ENCODE measurements at places on chromosomes 16 and 17.
A peak's percentile ranks its signal among the peaks of the same experiment; 100 is the strongest.

- no peak for DNase-seq
Observed at GRCh38 chr17:57557834-57558681, 187.0 kb downstream of the CCDC182 start.

DNA sequence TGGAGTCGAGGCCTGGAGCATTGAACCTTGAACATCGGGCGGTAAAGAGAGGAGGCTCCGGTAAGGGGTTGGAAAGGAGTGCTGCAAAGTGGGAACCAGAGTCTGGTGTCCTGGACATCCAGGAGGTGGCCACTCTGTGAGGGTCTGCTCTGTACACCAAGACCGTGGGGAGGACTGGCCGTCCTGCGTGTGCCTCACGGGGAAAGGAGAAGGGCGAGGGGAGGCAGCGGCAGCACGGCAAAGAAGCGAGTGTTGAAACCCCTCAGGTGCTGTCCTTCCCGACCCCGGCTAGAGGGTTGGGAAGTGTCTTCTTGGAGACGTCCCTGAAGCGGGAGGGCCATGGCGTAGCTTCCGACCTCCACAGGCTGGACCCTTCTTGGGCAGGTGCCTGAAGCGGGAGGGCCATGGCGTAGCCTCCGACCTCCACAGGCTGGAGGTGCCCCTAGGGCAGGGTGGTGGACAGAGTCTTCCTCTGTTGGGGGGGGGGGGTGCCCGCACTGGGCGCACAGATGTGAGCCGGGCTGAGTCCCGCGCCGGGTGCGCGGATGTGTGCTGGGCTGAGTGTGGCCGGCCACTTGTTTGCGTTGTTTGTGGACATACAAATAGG, 42.0 kb downstream of the FOXK2 start:
- DNase-seq: no peak

GRCh38 chr17:49842846-49843245, 5.0 kb downstream of the TAC4 start:
- DNase-seq: no peak

GRCh38 chr17:31328160-31328535, 6.7 kb upstream of the EVI2A start:
- no peak for DNase-seq

GRCh38 chr16:61366006-61366405, 670.2 kb downstream of the CDH8 start:
- no peak for DNase-seq

DNA sequence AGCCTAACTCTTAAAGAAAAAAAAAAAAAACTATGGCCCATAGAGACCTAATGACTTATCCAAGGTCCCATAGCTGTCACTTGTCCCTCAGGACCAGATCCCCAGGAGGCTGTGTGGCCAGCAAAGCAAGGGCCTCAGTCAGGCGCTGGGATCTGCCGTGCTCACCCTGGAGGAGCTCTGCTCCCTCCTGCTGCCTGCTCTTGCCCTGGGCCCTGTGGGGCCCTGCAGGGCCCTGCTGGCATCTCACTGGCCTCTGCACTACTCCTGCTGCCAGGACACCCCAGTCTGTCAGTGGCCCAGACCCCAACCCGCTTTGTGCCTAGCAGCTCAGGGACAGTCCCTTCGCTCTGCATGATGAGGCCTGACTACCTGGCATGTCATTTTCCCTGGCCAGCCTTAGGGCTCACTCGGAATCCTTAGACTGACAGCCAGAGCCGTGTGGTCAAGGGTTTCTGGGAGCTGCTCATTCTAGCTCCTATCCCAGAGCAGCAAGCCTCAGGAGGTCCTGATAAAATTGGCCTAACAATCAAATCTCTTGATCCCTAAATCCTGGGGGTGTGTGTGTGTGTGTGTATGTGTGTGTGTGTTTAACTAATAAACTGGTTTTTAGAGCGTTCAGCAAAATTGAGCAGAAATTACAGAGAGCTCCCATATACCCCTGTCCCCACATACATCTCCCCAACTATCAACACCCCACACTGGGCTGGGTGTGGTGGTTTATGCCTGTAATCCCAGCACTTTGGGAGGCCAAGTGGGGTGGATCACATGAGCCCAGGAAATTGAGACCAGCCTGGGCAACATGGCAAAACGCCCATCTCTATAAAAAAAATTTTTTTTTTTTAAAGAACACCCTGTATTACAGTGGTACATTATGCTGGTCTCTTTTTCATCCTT, 21.7 kb downstream of the KATNIP start:
- no peak for DNase-seq

DNA sequence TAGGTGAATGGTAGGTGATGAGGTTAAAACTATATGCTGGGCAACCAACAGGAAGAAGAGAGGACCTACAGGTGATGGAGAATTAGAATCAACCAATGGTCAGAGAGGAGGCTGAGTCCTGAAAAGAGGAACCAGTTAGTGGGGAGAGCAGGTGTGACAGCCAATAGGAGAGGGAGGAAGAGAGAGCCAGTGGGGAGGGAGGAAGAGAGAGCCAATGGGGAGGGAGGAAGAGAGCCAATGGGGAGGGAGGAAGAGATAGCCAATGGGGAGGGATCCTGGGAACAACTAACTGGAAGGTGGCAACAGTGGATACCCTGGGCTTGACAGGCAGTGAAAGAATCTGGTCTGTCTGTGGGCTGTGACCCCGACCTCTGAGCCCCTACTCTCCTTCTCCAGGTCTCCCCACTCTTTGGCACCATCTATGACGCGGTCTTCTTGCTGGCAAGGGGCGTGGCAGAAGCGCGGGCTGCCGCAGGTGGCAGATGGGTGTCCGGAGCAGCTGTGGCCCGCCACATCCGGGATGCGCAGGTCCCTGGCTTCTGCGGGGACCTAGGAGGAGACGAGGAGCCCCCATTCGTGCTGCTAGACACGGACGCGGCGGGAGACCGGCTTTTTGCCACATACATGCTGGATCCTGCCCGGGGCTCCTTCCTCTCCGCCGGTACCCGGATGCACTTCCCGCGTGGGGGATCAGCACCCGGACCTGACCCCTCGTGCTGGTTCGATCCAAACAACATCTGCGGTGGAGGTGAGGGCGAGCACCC, 3.7 kb downstream of the GUCY2D start:
- DNase-seq: no peak

DNA sequence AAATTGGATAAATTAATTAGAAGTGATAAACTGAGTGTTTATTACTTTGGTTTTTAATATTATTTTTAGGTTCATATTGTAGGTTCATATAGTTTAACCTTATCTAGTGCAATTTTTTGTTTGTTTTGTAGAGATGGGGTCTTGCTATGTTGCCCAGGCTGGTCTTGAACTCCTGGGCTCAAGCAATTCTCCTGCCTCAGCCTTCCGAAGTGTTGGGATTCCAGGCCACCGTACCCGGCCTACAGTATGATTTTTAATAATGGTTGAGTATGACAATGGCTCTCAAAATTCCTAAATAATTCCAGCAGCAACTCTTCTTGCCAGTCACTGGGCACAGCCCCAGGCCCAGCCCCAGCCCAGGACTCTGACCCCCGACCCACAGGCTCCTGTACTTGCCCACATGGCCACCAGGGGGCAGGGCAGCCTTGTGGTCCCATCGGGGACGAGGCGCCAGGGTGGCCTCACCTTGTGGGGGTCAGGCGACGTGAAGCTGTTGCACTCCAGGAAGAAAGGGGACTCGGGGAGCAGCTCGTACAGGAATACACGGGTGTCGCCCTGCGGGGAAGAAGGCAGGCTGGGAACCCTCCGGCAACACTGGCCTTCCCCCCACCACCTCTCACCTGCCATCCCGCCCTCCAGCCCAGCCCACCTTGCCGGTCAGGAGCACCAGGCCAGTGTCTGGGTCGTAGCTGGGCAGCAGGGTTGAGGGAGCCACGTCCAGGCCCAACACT, 7.9 kb upstream of the PAM16 start:
- peak; percentile 59 for DNase-seq

GRCh38 chr16:12675852-12676251, 127.8 kb downstream of the CPPED1 start:
- no peak for DNase-seq
